Aorta (tissue), 5 donors: ENCODE measurements at places on chromosomes 16 and 17. TPM values are rescaled to one million over a fixed set of nuclear protein-coding genes. Genes with fewer than 3 reads are reported as not detected.

GRCh38 chr17:34146440-34147043 lies 108.5 kb upstream of the CCL2 start:
- DNase-seq: no peak
- H3K27me3 ChIP-seq: no peaks in the 10 kb centered on the region
- H3K27ac ChIP-seq: no peak overlapping the region
- H3K4me1 ChIP-seq: no peaks in the 10 kb centered on the region

GRCh38 chr17:81693509-81694210 lies 9.5 kb upstream of the MRPL12 start:
- DNase-seq: no peak
- peaks cover 5% of the 10 kb centered on the region for H3K36me3 ChIP-seq
- H3K4me3 ChIP-seq: no peak overlapping the region
- H3K4me1 ChIP-seq: no peaks in the 10 kb centered on the region
- H3K27ac ChIP-seq: no peak overlapping the region
- H3K27me3 ChIP-seq: no peaks in the 10 kb centered on the region

DNA sequence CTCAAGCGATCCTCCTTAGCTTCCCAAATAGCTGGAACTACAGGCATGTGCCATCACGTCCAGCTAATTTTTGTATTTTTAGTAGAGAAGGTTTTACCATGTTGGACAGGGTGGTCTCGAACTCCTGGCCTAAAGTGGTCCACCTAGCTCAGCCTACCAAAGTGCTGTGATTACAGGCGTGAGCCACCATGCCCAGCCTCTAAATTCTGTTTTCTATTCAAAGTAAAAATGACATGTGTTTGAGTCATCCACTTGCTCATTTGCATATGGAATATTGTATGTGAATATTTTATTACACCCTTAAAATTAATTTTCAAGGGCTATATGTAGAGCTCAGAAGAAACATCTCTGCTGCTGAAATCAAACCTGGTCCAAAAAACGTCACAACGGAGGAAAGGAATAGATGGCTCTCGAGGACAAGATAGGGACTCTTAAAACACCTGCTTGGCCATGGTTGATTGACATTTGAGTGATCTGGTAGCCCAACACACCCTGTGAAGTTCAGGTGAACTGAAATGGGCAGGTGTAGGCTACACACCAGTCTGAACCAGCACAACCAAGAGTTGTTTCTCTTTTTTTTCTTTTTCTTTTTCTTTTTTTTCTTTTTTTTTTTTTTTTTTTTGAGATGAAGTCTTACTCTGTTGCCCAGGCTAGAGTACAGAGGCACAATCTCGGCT lies 51.1 kb downstream of the SF3B3 start:
- H3K4me1 ChIP-seq: peaks cover 7% of the 10 kb centered on the region
- H3K27me3 ChIP-seq: no peaks in the 10 kb centered on the region
- H3K36me3 ChIP-seq: peaks cover 10% of the 10 kb centered on the region
- DNase-seq: no peak
- H3K4me3 ChIP-seq: no peak overlapping the region

TRIM72 gene
- total RNA-seq: not detected

DNA sequence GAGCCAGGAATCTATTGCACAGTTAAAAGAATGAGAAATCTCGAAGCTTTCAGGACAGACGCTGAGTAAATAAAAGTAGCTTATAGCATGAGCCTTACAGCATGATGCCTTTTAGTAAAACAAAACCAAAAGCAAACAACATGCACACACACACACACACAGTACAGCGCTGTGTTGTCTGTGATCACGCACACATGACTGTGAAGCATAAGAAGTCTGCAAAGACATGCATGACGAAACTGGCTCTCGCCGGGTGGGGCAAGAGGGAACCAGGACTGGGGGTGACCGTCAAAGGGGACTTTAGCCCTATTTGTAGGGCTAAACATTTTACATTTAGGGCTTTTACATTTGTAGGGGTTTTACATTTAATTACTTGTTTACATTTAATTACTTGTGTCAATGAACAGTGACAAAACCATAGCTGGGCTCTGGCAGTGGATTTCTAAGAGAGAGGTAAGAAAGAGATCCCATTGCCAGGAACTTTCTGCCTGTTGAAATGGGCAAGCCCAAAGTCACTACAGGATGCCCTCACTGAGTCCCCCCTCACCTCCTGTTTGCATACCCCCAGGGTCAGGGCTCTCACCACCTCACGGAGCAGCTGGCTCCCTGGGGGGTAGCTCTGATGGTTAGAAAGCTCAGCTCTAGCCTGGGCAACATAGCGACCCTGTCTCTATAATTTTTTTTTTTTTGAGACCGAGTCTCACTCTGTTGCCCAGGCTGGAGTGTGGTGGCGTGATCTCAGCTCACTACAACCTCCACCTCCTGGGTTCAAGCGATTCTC lies 2.0 kb upstream of the TNFRSF13B start:
- H3K27ac ChIP-seq: no peak overlapping the region
- DNase-seq: no peak

GRCh38 chr17:71032746-71033273 lies 863.5 kb downstream of the KCNJ2 start:
- H3K4me1 ChIP-seq: no peaks in the 10 kb centered on the region
- H3K36me3 ChIP-seq: no peaks in the 10 kb centered on the region
- H3K27ac ChIP-seq: no peak overlapping the region
